ENCODE measurements at places on chromosomes 7 and 10.

DNA sequence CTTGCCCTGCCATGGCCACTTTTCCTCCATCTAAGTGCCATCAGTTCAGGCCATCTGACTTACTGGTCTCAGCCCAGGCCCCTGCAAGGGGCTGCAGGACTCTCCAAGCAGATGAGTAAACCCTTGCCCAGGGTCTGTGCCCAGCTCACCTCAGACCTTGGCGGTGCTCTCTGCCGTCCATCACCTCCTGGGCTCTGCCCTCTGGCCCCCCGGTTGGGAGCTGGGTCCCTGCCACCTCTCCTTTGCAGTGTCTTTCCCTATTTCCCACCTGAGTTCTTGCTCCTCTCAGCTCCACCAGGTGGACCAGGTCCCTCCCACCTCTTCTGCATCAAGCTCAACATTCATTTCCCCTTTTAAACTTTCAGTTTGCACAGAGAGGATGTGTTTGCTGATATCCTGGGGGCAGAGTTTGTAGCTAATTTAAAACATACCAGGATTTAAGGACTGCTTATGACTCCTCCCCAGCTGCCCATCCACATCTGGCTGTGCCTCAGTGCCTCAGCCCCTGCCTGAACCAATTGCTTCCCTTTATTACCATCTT is 135.5 kb downstream of the SLIT1 start:
- no peak for DNase-seq

DNA sequence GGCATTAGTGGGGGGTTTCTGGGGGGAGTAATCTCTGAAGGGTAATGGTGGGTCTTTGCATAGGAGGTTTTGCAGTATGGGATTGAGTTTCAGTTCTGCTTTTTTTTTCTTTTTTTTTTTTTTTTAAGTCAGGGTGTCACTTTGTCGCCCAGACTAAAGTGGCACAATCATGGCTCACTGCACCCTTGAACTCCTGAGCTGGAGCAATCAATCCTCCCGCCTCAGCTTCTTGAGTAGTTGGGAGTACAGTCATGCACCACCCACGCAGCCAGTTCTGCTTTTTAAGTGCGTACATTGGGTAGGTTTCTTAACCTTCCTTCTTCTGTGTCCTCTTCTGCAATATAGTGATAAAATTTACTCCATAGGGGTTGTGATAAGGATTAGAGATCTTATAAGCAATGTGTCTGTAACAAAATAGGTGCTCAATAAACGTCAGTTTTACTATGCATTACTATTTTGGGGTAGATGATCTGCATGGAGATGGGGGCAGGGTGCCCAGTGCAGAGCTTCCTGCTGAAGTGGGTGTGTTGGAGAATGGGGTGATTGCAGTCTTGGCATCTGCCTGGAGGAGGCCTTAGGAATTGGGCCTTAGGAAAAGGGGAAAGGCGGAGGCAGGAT is 9.6 kb downstream of the KAZALD1 start:
- no peak for DNase-seq

DNA sequence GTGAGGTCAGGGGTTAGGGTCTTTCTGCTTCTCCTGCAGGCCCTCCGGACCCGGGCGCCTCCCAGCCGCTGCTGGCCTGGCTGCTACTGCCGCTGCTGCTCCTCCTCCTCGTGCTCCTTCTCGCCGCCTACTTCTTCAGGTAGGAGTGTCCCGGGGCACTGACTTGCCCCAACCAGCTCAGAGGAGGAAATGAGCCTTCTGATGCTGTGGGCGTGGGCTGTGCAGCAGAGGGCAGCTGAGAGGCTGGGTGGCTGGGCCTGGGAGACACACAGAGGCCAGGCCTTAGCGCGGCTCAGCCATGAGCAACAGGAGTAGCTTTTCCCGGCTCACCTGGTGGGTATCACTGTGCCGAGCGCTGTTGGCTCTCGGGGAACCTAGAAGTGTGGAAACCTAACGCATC is 78.9 kb downstream of the MKI67 start:
- peak; percentile 59 for DNase-seq

GRCh38 chr10:28668363-28669226 is 8.7 kb upstream of the BAMBI start:
- no peak for DNase-seq

- DNase-seq: peak; percentile 23
Observed at GRCh38 chr10:122515588-122516231, 44.8 kb upstream of the DMBT1 start.

DNA sequence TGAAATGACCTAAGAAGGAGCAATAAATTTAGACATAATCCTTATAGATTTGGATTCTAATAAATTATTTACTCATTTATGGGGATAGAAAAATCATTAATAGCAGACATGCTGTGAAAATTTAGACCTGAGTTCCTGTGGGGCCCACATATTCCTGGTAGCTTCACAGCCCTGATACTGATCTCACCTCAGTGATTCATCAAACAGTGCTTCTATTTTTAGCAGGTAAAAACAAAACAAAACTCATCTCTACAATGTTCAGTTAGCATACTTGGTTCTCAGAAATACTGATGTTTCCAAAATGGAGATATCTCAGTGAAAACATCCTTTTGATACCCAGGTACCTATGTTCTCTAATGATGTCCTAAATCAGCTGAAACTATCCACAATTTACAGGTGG is 841.1 kb upstream of the SORCS1 start:
- DNase-seq: no peak

GRCh38 chr10:3500408-3500856 is 284.6 kb downstream of the KLF6 start:
- DNase-seq: no peak

GRCh38 chr7:44762300-44762699 is 13.7 kb downstream of the ZMIZ2 start:
- no peak for DNase-seq

GRCh38 chr7:155287284-155287935 is 10.3 kb upstream of the INSIG1 start:
- no peak for DNase-seq

- no peak for DNase-seq
Observed at GRCh38 chr10:101814466-101815071, 3.7 kb downstream of the OGA start.

- no peak for DNase-seq
Observed at GRCh38 chr7:133625046-133625445, 372.2 kb downstream of the EXOC4 start.

- DNase-seq: no peak
Observed at GRCh38 chr7:107534139-107534538, 29.6 kb downstream of the COG5 start.

DNA sequence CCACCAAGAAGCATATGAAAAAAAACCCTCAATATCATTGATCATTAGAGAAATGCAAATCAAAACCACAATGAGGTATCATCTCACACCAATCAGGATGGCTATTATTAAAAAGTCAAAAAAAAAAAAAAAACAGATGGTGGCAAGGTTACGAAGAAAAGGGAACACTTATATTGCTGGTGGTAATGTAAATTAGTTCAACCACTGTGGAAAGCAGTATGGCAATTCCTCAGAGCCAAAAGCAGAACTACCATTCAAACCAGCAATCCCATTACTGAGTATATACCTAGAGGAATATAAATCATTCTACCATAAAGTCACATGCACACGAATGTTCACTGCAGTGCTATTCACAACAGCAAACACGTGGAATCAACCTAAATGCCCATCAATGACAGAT is 46.0 kb downstream of the CNOT4 start:
- no peak for DNase-seq

DNA sequence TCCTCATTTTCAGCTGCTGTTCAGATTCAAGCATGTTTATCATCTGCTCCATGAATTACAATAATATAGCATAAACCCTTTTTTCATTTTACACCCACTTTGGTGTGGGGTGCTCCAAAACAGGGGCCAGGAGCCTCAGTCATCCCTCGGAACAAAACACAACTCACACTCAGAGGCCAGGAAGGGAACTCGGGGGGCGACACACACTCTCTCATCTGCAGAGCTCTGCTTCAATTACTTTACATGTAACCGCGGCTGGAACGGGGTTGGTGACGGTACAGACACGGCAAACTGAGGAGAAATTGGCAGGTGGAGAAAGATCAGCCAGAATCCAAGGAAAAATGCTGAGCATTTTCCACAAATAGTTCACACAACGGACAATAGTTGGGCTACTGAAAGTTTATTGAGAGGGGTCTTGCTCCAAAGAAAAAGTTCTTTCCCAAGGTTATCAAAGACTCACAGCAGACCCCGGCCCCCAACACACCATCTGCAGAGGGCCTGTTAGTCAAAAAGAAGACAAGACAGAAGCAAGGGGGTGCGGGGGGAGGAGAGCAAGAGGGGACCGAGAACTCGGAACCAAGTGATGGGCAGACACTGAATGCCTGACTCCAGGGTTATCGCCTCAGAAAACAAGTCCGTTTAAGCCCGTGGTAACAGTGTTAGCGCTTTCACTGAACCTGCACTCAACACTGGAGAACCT is 20.5 kb downstream of the DIP2C start:
- DNase-seq: no peak

GRCh38 chr10:112587729-112588128 is 140.7 kb downstream of the VTI1A start:
- no peak for DNase-seq

DNA sequence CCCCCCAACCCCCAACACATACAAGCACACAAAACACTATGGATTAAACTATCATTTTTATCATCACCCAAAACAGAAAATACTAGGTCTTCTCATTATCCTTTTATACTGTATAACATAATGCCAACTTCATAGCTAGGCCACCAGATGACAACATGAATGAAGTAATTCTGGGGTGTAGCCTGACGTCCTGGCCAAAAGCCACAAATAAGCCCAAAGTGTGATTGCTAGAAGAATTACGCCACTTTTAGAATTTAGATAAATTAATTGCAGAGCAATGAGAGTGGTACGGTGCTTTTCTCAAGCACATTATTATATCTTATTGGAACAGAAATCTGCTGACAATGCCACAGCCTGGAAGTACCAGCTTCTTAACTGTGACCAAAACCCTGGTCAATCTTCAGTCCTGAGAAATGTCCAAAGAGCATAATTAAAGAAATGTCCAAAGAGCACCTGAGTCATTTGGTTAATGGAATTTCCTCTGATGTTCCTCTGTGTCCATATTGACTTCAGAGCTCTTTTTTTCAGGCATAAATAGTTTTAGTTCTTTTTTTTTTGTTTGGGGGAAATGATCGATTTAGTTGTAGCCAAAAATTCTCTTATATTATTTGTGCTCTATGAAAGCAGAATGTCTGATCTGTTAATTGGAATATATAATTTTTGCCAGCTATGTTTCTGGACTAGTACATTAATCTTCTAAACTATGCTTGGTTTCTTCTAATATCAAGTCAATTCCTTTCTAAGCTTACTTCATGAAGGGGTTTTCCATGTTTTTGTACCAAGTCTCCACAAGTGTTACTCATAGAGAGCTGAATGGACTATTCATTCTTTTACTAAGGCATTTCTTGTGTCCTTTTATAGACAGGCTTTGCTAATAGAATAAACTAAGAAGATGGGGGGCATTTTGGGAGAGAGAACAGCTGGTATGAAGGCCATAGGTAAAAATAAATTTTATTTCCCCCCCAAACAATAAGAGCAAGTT is 233.4 kb upstream of the SLC26A5 start:
- no peak for DNase-seq

DNA sequence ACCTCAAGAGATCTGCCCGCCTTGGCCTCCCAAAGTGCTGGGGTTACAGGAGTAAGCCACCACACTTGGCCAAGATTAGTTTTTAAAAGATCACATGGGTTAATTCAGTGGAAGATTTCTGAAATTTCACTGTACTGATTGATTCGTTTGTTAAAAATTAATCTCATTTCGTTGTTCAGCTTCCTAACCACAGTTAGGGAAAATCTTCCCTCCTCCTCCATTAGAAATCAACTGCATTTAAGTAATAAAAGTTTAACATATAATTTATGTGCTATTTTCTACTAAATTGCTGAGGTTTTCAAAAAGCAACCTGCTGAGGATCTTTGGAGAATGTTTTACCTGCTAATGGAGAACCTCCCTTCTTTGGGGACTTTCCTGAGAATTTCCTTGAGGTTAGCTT is 522.4 kb downstream of the GATA3 start:
- DNase-seq: no peak

DNA sequence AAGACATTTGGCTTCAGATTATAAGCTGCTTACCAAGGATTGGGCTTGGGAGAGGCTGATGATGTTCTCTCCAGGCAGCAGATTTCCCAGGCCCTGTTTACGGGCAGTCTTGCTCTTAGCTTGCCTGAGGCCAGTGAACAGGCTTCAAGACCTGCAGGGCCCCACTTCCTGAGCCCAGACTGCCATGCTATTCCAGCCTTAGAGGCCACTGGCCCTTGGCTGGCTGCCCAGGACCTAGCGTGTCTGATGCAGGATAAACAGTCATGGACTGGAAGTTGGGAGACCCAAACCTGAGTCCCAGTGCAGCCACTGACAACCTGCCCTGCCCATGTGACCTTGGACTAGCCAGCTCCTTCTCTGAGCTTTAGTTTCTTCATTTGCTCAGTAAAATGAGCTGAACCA is 2.9 kb downstream of the PRXL2A start:
- no peak for DNase-seq

- no peak for DNase-seq
Observed at GRCh38 chr10:31876652-31877352, 51.8 kb downstream of the ARHGAP12 start.

- DNase-seq: peak; percentile 59
Observed at GRCh38 chr10:101297901-101298486, 56.0 kb upstream of the BTRC start.

GRCh38 chr7:134554417-134554966 is 5.6 kb downstream of the AKR1B15 start:
- no peak for DNase-seq

DNA sequence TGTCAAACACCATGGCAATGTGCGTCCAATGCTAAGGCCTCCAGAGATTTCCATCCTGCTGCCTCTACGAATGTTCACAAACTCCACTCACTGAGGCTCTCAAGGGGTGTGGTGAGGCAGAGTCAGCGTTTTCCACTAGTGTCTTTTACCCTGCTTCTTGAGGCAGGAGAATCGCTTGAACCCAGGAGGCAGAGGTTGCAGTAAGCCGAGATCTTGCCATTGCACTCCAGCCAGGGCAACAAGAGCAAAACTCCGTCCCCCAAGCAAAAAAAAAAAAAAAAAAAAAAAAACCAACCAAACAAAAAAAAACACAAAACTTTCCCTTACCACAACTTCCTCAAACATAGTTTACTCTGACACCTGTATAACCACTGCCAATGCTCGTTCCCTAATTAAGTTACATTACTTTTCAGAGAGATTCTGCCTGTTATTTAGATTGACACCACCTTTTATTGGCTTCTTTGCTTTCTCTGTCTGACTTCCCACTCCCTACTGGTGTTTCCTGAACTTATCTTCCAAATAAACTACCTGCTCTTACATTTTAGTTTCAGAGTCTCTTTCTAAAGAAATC is 102.1 kb upstream of the ZNF746 start:
- no peak for DNase-seq

DNA sequence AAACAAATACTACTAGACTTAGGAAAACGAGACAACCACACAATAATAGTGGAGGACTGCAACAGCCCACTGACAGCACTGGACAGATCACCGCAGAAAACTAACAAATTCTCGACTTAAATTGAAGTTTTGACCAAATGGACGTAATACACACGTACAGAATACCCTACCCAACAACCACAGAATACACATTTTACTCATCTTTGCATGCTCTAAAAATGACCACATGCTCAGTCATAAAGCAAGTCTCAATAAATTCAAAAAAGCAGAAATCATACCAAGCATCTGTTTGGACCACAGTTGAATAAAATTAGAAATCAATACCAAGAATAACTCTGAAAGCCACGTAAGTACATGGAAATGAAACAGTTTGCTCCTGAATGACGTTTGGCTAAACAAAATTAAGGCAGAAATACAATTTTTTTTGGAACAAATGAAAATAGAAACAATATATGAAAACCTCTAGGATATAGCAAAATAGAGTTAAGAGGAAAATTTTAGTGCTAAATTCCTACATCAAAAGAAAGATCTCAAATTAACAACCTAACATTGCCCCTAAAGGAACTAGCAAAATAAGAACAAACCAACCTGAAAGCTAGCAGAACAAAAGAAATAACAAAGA is 30.6 kb downstream of the MAPK8 start:
- DNase-seq: no peak

All from stimulated activated CD8-positive, alpha-beta memory T cell treated with anti-CD3 and anti-CD28 coated beads, Interleukin-7, amount 100 ng/mL, for 1 hour (primary cell).